CD8-positive, alpha-beta memory T cell (primary cell): ENCODE measurements at places on chromosomes 1 and 21. TPM values are rescaled to one million over a fixed set of nuclear protein-coding genes. Genes with fewer than 3 reads are reported as not detected.

DNA sequence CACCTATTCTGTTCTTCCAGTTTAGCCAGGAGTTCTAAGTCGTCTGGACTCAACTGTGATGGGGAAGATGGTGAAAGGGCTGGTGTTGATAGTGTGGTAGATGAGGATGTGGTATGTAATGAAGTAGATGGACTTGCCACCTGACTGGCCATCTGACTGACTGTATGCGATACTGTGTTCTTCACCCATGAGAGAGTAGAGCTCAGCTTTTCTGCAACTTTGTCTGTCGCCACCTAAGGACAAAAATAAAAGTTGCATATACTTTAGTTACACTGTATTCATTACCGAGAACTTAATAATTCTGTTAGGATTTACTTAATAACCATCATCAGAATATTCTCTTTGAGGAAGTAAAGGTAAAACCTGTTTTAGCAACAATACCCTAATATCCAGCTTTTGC, 48.5 kb downstream of the EVI5 start:
- no peak overlapping the region for H3K4me3 ChIP-seq
- H3K27ac ChIP-seq = no peak overlapping the region
- H3K36me3 ChIP-seq = no peaks in the 10 kb centered on the region
- no peak for DNase-seq
- H3K27me3 ChIP-seq = no peaks in the 10 kb centered on the region

DNA sequence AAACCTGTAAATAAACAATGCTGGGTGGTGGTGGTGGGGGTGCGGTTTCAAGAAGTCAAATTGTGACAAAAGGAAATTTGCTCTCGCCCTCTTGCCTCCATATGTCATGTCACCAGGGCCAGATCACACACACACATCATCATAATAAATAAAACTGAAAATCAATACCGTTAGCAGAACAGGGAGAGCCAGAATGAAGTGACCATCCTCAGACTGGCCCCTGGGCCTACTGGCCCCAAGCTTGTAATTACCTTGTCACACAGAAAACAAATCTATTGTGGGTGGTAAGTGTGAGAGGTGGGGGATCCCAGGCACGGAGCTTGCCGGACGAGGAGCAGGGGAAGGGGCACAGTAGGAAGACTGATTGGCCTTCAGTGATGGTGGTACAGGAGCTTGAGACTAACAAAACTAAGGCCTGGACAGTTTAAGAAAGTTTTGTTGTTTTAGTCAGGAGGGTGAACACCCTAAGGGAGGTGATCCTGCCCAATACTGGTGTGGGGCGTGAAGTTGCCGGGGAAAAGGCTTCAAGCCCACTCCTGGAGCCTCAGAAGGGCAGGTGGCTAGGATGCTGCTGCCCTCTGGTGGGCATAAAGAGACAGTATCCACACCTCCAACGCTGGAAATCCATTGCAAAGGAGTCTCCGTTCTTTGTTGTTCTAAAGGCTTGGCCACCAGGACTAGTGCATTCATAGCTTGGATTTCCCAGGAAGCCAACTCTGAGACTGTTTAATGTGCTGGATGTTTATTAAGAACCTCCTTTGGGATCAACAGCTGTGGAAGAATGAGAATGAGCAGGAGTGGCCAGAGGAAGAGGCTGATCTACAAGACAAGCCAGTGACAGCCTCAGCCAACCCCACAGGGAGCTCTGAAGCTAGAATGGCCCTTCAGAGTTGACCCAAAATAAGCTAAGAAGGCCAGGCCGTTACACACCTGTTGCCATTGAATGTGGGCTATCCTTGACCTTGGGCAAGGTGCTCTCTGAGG, 8.1 kb upstream of the C1orf216 start:
- H3K4me1 ChIP-seq = no peaks in the 10 kb centered on the region
- H3K36me3 ChIP-seq = no peaks in the 10 kb centered on the region
- H3K27ac ChIP-seq = no peak overlapping the region
- peak; percentile 21 for DNase-seq
- H3K27me3 ChIP-seq = no peaks in the 10 kb centered on the region

DNA sequence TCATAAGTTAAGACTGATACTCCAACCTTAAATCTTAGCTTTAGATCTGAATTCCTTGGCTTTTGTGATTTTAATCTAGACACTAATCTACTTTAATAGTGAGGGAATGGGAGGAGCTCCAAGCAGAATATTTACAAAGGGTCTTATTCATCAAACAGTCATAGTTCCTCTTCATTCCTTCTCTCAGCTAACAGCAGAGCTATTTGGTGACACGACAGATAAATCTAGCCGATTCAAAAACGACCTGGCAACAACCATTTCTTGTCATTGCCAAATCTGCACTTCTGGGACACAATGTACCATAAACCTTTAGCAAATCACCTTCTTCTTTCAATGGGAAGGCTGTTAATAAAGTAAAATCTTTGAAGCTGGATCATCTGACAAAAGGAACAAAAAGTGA, 52.8 kb upstream of the FOXD3 start:
- no peak overlapping the region for H3K27ac ChIP-seq
- no peak overlapping the region for H3K4me3 ChIP-seq
- DNase-seq = no peak
- H3K27me3 ChIP-seq = no peaks in the 10 kb centered on the region
- no peaks in the 10 kb centered on the region for H3K4me1 ChIP-seq

DNA sequence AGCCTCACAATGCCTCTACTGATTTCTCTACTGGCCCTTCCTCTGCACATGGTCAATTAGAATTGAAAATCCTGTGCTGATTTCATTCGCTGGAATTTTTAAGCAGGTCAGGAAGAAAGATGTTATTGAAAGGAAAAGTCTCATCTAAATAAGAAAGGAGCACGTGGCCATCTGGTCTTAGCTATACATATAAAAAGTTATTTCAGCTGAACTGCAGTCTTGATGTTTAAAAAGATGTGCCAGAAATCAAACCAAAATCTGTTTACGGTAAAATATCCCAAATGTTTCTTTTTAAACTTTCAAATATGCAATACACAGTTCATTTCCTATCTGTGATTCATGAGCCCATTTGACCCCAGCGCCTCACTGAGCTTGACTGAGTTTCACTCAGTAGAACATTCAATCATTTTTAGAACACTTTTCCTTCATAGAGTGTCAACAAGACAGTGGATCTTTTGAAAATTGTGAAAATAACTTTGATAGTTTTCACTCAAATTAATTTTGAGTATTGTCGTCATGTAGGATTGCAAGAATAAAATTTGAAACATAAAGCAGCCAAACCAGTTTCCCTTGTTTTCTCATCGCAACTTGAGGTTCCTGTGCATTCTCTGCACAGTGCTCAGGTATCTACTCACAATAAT, 293.6 kb downstream of the PTPRC start:
- H3K27ac ChIP-seq = no peak overlapping the region
- no peak overlapping the region for H3K4me3 ChIP-seq
- H3K36me3 ChIP-seq = no peaks in the 10 kb centered on the region
- no peaks in the 10 kb centered on the region for H3K27me3 ChIP-seq
- peaks cover 42% of the 10 kb centered on the region for H3K4me1 ChIP-seq
- DNase-seq = no peak

- H3K27ac ChIP-seq = no peak overlapping the region
- no peak overlapping the region for H3K4me3 ChIP-seq
- no peaks in the 10 kb centered on the region for H3K27me3 ChIP-seq
- H3K36me3 ChIP-seq = no peaks in the 10 kb centered on the region
- DNase-seq = no peak
These were observed 715.7 kb upstream of the ZP4 start for GRCh38 chr1:238606457-238606856.

GRCh38 chr1:186481303-186481888, 20.5 kb upstream of the PDC start:
- DNase-seq = no peak
- no peak overlapping the region for H3K4me3 ChIP-seq
- H3K36me3 ChIP-seq = no peaks in the 10 kb centered on the region
- no peak overlapping the region for H3K27ac ChIP-seq
- H3K27me3 ChIP-seq = no peaks in the 10 kb centered on the region

- H3K27me3 ChIP-seq = no peaks in the 10 kb centered on the region
- H3K27ac ChIP-seq = no peak overlapping the region
- H3K36me3 ChIP-seq = no peaks in the 10 kb centered on the region
- H3K4me1 ChIP-seq = no peaks in the 10 kb centered on the region
- DNase-seq = no peak
These were observed 59.7 kb downstream of the CLIC6 start for GRCh38 chr21:34728479-34728878.

- no peak for DNase-seq
- H3K36me3 ChIP-seq = no peaks in the 10 kb centered on the region
These were observed 21.6 kb downstream of the NAV1 start for GRCh38 chr1:201560328-201561194.

DNA sequence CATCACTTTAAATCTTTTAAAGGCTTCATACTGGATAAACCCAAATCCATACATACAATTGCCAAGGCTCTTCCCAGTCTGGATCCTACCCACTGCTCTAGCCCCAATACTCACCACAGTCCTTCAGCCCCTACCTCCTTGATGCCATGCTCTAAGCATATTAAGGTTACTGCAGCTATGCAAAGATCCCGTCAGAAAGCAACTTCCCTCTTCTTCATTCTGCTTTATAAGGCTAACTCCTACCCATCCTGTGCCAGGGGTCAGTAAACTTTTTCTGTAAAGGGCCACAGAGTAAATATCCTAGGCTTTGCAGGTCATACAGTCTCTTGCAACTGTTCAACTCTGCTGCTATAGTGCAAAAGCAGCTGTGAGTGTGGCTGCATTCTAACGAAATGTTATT, 34.3 kb upstream of the MTF1 start:
- H3K27ac ChIP-seq = no peak overlapping the region
- H3K27me3 ChIP-seq = no peaks in the 10 kb centered on the region
- no peaks in the 10 kb centered on the region for H3K4me1 ChIP-seq
- DNase-seq = no peak
- peaks cover 6% of the 10 kb centered on the region for H3K36me3 ChIP-seq

- H3K4me1 ChIP-seq = no peaks in the 10 kb centered on the region
- DNase-seq = no peak
- H3K4me3 ChIP-seq = no peak overlapping the region
- no peaks in the 10 kb centered on the region for H3K36me3 ChIP-seq
These were observed 50.1 kb downstream of the RASAL2 start for GRCh38 chr1:178143730-178144690.

- H3K4me3 ChIP-seq = no peak overlapping the region
- no peaks in the 10 kb centered on the region for H3K27me3 ChIP-seq
- no peak overlapping the region for H3K27ac ChIP-seq
- DNase-seq = no peak
- H3K36me3 ChIP-seq = no peaks in the 10 kb centered on the region
- no peaks in the 10 kb centered on the region for H3K4me1 ChIP-seq
These were observed 27.7 kb downstream of the FMO2 start for GRCh38 chr1:171212607-171213351.

GRCh38 chr21:29149808-29150425, 19.5 kb downstream of the MAP3K7CL start:
- no peaks in the 10 kb centered on the region for H3K36me3 ChIP-seq
- no peak overlapping the region for H3K27ac ChIP-seq
- H3K4me1 ChIP-seq = no peaks in the 10 kb centered on the region

DNA sequence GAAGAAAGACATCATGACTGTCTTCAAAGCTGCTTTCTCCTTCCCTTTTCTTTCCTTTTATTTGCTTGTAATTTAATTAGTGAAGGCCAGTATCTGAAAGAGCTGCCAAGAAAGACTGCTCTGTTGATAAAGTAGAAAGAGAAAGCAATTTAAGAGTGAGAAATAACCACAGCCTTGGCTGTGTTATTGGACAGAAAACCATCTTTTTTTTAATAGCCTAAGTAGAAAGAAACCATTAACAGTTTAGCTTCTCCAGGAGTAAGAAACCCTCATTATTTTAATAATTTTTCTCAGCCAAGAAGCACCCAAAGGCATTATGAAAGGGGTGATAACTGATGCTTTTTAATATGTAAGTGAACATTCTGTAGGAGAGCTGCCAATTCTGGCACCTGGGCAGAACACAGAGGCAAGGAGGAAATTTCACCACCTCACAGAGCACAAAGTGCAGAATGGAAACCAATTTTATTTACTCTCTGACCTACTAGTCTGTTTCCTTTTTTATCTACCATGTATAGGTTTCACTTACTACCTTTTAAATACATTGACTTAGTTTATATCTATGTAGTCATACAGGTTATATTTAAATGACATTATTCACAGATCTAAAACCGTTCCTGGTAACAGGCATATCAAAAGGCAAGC, 703.2 kb downstream of the MRPL39 start:
- no peaks in the 10 kb centered on the region for H3K4me1 ChIP-seq
- no peaks in the 10 kb centered on the region for H3K27me3 ChIP-seq
- H3K27ac ChIP-seq = no peak overlapping the region
- no peak overlapping the region for H3K4me3 ChIP-seq

DNA sequence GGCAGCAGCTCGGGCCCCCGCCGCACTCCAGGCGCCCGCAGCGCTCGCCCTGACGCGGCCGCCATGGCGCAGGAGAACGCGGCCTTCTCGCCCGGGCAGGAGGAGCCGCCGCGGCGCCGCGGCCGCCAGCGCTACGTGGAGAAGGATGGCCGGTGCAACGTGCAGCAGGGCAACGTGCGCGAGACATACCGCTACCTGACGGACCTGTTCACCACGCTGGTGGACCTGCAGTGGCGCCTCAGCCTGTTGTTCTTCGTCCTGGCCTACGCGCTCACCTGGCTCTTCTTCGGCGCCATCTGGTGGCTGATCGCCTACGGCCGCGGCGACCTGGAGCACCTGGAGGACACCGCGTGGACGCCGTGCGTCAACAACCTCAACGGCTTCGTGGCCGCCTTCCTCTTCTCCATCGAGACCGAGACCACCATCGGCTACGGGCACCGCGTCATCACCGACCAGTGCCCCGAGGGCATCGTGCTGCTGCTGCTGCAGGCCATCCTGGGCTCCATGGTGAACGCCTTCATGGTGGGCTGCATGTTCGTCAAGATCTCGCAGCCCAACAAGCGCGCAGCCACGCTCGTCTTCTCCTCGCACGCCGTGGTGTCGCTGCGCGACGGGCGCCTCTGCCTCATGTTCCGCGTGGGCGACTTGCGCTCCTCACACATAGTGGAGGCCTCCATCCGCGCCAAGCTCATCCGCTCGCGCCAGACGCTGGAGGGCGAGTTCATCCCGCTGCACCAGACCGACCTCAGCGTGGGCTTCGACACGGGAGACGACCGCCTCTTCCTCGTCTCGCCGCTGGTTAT, 2.8 kb downstream of the KCNJ9 start:
- H3K27ac ChIP-seq = no peak overlapping the region
- peak overlapping the region; percentile 23 for H3K4me3 ChIP-seq
- H3K27me3 ChIP-seq = peaks cover 29% of the 10 kb centered on the region
- peak; percentile 53 for DNase-seq
- H3K4me1 ChIP-seq = peaks cover 3% of the 10 kb centered on the region
- H3K36me3 ChIP-seq = no peaks in the 10 kb centered on the region

FAM163A gene
- not detected for total RNA-seq

NTMT2 gene
- not detected for total RNA-seq

KIF1B gene
- 17.5 TPM for total RNA-seq

RGS13 gene
- total RNA-seq = 0.07 TPM

CLCA2 gene
- not detected for total RNA-seq

S100A7 gene
- not detected for total RNA-seq

CRNN gene
- not detected for total RNA-seq

ORC1 gene
- total RNA-seq = 39.8 TPM
